ENCODE measurements at places on chromosomes 7 and 10.

GRCh38 chr7:151249034-151249731 lies 689 bp upstream of the SMARCD3 start:
- peak; percentile 53 for DNase-seq

- DNase-seq: no peak
Measured at GRCh38 chr7:80057488-80057887, 77.1 kb upstream of the GNAI1 start.

DNA sequence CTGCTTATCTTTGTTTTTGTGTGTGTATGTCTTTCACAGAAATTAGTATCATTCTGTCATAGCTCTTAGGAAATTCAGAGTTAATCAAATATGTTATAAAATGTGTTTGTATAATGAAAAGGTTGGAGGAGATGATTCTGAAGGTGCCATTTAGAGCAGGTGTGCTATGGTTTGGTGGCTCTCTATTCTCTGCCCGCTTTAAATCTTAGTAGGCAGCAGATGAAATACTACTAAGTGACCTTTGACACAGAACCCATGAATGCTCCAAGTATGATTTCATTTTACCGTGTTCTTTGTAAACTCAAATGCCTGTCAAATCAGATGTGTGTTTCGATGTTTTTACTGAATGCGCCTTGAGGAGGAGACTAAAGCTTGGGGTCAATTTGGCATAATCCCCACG lies 24.5 kb downstream of the ZEB1 start:
- DNase-seq: no peak

DNA sequence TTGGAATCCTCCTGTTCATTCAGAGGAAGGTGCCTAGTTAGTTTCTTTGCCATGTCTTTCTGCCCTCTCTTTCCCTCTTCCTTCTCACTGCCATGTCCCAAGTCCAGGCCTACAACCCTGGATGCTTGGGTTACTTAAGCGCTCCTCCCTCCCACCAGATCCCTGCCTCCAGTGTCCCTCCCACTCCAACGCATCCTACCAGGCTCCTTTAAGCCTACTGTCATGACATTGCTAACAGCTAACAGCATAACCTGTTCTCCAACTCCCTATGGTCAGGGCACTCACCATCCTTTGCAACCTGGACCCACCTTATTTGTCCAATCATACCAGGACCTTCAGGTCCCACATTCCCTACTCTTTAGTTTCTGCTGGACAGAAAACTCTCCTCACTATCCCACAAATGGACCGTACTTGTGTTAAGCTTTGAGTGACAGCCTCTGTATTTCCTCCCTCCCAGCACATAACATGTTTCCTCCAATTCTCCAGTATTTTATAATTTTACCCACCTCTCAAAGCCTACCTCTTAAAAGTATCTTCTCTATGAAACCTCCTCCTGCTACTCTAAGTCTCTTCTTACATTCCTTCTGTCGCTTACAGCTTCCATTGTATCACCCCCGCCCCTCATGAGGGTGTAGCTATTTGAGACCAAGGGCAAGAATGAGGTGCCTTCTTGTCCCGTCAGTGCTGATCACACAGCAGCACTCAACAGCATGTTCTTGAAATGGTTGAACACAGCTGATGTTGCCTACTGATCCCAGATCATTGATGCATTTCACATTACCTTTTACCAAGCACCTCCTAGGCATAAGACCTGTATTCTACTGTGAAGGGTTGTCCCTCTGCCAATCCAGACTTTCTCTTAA lies 1.7 kb downstream of the BLNK start:
- DNase-seq: no peak

- no peak for DNase-seq
Measured at GRCh38 chr7:69880840-69881239, 282.6 kb downstream of the AUTS2 start.

DNA sequence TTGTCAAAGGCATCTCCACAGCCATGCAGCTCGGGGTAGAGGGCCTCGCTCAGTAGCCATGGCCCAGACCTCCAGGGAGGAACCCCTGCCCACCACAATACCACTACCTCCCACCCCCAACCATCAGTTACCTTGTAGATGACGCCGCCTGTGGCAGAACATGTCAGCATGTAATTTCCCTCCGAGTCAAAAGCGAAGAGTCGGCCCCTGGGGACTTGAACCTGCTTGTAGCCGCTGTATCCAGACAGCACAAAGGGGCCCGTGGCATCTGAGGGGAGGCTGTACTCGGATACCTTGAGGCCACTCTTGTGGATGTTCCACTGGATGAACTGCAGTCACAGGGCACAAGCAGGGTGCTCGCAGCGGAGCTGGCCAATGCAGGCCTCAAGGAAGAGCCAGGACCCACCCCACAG lies 16.3 kb upstream of the CYREN start:
- no peak for DNase-seq

GRCh38 chr10:35752469-35753461 lies 110.7 kb upstream of the FZD8 start:
- DNase-seq: peak; percentile 30

GRCh38 chr10:29470355-29470705 lies 164.4 kb downstream of the SVIL start:
- peak; percentile 22 for DNase-seq

- peak; percentile 29 for DNase-seq
Measured at GRCh38 chr10:21138769-21139340, 241.7 kb upstream of the NEBL start.

DNA sequence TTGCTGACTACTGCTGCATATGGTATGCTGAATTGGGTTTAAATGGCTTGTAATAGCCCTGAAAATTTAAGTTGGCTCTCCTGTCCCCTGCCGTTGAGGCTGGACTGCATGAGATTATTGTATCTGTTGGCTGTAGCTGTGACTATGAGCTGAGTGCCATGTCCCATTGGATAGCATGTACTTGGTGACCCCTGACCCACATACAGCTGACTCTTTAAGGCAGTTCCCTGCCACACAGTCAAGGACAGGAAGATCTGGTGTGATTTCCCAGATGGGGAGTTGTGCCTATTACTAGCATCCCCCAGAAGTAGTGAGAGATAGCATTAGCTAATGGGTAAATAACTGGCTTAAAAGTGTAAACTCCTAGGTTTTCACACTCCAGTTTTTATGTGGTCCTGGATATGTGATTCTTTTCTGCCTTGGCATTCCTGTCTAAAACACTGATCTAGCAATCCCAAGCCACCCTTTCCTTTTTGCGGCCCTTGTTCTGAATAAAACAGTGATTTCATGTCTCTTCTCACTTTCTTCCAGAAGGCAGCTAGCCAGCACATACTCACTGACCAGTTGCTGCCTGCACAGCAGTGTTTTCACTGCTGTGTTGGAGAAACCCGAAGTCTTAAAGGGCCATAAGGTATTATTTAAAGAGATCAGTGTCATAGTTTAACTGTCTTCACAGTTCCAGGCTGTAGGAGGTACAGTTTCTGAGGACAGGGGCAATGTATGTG lies 35.9 kb downstream of the LRRC4 start:
- peak; percentile 76 for DNase-seq

- peak; percentile 44 for DNase-seq
Measured at GRCh38 chr10:68052463-68052862, 22.6 kb downstream of the HERC4 start.

GRCh38 chr10:88728107-88728763 lies 22.2 kb downstream of the LIPK start:
- DNase-seq: peak; percentile 37

GRCh38 chr10:103680869-103681236 lies 174.5 kb downstream of the SH3PXD2A start:
- no peak for DNase-seq

DNA sequence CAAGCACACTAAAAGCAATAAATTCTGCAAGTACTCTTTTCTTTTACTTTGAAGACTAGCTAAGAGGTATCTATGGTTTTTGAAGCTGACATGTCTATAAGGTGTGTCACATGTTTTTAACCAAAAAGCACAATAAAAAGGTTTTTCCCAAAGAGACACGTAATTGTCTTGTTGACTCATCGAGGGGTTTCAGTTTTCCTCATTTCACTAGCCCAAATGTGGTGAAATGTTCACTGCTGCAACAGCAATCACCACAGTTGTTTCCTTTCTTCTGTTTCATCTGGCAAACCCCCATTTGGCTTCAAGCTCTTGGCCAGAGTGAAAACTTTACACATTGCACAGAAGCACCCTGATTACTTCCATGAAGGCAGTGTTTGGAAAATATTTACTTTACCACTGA lies 3.8 kb upstream of the HOXA4 start:
- DNase-seq: no peak

DNA sequence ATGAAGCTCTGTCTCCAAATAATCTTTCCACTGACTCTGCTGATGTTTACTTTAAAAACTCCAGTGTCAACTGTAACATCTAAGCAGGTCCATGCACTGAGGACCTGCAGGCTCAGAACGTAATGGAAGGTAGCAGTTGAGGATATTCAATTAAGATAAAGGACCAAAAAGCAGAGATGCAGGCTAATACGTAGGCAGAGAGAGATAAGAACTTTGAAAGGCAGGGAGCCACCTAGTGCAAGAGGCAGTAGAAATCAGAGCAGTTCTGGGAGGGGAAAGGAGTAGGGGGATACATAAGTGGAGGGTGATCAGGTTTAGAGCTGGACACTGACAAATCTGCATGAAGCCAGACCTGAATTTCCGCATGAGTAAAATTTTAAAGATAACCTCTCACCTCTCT lies 114.5 kb upstream of the POM121L12 start:
- no peak for DNase-seq

- DNase-seq: no peak
Measured at GRCh38 chr7:123791001-123791400, 42.2 kb upstream of the WASL start.

- peak; percentile 80 for DNase-seq
Measured at GRCh38 chr7:151251689-151252560, 3.4 kb upstream of the SMARCD3 start.

- DNase-seq: peak; percentile 38
Measured at GRCh38 chr10:112361951-112362751, 11.8 kb upstream of the ACSL5 start.

GRCh38 chr7:140418653-140419052 lies 14.8 kb downstream of the RAB19 start:
- DNase-seq: no peak

- DNase-seq: no peak
Measured at GRCh38 chr7:44152971-44153947, 12.1 kb upstream of the MYL7 start.

GRCh38 chr10:126924180-126924914 lies 19.1 kb downstream of the DOCK1 start:
- no peak for DNase-seq

- no peak for DNase-seq
Measured at GRCh38 chr10:3595736-3596135, 189.3 kb downstream of the KLF6 start.

- DNase-seq: no peak
Measured at GRCh38 chr10:78953113-78953798, 115.5 kb upstream of the ZMIZ1 start.

GRCh38 chr7:148398844-148399365 lies 191.7 kb upstream of the C7orf33 start:
- DNase-seq: no peak

GRCh38 chr7:93150200-93150835 lies 2.1 kb upstream of the SAMD9L start:
- DNase-seq: peak; percentile 30

DNA sequence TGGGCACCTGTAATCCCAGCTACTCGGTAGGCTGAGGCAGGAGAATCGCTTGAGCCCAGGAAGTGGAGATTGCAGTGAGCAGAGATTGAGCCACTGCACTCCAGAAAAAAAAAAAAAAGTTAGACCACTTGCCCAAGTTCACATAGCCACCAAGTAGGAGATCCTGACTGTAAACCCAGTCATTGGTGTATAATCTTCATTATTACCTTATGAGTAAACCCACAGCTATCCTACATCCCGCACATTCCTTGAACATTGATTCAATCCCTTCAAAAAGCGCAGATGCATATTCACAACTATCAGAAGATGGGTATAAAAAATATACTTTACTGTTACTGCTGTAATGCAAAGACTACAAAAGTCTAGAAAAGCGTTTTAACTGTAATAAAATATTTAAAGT lies 512.9 kb downstream of the SUGCT start:
- DNase-seq: no peak

- DNase-seq: peak; percentile 91
Measured at GRCh38 chr7:66152371-66153191, 37.9 kb downstream of the CRCP start.

DNA sequence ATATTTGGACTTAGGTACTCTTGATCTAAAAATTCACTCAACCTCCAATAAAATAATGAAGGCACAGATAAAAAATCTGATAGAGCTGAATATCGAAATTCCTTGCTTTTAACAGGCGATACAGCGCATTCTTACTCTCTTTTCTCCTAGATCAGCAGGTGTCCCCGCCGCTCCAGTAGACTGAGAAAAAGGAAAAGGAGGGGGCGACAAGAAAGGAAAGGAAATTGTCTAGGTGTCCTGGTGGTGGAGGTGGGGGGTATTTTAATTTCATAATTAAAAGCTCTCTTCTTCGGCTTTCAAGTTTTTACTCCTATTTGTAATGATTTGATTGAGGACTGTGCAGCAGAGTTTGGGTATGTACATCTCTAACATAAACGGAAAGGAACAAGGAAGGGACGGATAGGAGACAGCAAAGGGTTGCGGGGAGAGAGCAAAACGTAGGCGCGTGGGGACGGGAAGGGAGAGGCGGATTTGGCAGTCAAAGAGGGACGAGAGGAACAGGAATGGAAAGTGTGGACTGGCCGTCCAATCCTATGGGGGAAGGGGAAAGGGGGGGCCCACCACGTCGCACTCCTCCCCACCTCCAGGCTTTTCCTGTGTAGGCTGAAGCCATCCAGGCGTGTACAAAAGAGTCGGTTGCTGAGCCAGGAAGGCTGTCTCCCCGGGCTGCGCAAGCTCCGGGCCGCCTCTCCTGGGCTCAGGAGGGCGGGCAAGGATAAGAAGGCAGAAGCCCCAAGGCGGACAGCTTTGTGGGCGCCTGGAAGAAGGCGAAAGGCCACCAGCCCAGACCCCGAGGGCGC lies 875 bp upstream of the HECTD2 start:
- DNase-seq: peak; percentile 82

DNA sequence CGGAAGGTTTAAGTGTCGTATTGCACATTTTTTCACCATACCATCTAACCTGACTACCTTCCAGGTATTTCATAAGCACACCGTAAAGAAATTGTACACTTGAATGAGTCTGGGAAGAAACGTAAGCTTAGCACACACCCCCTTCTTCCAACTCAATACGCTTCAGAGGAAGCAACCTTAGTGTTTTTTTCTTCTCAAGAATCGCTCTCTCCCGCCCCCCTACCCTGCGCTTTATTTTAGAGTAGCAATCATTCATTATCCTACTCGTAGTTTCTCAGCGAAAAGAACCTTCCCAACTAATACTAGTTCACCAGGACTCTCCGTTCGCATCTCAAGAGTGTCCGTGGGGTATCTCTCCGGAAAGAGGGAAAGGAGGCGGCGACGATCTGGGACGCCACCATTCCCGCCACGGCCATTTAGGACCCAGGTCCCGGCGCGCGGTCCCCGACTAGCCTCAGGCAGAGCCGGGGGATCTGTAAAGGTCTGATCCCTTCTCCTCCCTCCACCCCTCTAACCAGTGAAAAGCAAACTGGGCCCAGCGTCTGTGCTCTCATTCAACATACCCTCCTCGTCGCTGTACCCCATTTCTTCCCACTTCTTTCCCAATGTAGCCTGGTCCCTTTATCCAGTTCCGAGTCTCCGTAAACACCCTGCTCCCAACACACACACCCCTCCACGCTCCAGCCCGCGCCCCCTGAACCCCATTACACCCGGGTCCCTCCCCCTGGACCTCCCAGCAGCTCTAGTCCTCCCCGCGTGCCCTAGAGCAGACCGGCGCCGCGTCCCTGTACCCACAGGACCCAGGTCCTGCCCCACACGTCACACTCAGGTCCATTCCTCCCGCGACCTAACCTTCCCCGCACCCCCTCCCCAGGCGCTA lies 16.0 kb downstream of the MYOZ1 start:
- peak; percentile 54 for DNase-seq

GRCh38 chr7:118657391-118658005 lies 433.0 kb downstream of the ANKRD7 start:
- no peak for DNase-seq

- peak; percentile 21 for DNase-seq
Measured at GRCh38 chr7:29207162-29207801, 12.7 kb downstream of the CHN2 start.
